ENCODE measurements at places on chromosomes 7 and 10.

GRCh38 chr7:68729371-68729770 is 868.9 kb upstream of the AUTS2 start:
- DNase-seq, result no peak

- no peak for DNase-seq
Measured at GRCh38 chr10:48271047-48271730, 3.3 kb downstream of the FRMPD2 start.

DNA sequence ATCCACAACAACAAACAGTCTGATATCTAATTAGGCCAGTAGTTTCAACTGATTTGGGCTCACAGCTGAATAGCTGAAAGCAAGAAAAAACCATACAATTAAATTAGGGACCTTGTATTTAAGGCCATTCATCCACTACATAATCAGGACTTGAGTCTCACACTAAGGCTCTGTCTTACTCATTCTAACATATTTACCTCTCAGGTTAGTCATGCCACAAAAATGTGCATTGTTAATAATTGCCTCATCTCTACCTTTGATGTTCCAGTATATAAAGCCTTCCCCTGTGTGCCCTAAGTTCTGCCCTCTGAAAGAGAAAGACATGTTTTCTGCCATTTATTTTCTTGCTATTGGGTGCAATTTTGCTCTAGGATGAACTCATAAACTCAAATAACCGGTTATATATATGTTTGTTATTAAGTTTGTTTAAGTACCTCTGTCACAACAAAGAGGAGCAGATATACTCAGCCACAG is 5.3 kb upstream of the C1GALT1 start:
- DNase-seq, result no peak

GRCh38 chr10:97629289-97629688 is 4.0 kb downstream of the MORN4 start:
- DNase-seq, result no peak

- DNase-seq, result peak; percentile 55
Measured at GRCh38 chr10:128078136-128078969, 47.9 kb downstream of the MKI67 start.

GRCh38 chr10:74086317-74086716 is 64.3 kb downstream of the AP3M1 start:
- no peak for DNase-seq
